ENCODE measurements at places on chromosomes 6 and 20.
A peak's percentile ranks its signal among the peaks of the same experiment; 100 is the strongest.

- DNase-seq: no peak
These were observed 1.4 kb downstream of the PCED1A start for GRCh38 chr20:2838847-2839671.

DNA sequence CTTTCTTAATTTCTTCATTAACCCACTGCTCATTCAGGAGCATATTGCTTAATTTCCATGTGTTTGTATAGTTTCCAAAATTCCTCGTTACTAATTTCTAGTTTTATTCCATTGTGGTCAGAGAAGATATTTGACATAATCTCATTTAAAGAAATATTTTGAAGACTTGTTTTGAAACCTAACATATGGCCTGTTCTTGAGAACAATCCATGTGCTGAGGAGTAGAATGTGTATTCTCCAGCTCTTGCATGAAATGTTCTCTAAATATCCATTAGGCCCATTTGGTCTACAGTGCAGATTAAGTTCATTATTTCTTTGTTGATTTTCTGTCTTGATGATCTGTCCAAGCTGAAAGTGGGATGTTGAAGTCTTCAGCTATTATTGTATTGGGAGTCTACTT lies 251.7 kb downstream of the ALDH8A1 start:
- DNase-seq: no peak

GRCh38 chr6:108846628-108847027 lies 1.6 kb upstream of the ARMC2 start:
- no peak for DNase-seq

DNA sequence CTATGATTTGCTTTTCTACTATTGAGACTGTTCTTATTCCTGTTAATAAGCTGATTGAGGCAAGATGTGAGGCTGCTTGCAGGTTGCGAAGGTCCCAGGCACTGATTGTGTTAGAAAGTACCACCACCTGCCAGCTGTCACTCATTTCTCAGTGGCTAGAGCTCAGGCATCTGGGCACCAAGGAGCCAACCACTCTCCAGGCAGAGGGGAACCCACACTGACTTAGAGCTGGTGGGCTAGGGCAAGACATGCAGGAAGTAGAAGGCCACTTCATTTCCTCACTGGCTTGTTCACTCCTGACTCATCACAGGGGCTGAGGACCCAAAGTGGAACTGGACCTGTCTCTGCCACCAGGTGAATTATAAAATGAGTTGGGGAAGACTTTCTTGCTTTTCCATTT lies 7.8 kb upstream of the DLL1 start:
- DNase-seq: no peak

GRCh38 chr6:73519926-73520687 lies 725 bp downstream of the EEF1A1 start:
- peak; percentile 43 for DNase-seq

DNA sequence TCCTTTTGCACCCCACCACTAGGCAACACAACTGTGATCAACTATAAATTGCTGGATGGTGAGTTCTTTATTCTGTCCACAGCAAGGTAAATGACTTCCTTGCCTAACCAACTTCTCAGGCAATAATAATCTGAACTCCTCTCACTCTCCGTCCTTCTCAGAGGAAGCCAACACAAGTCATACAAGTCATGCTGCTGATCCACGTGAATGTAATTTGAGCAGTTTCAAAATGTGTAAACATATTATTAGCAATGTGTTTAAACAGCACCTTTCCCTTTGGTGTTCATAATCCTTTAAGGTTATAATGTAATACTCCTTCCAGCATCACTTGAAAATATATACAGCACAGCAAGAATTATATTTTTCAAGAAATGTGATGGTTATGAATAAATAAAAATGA lies 127.9 kb downstream of the QRSL1 start:
- DNase-seq: no peak

DNA sequence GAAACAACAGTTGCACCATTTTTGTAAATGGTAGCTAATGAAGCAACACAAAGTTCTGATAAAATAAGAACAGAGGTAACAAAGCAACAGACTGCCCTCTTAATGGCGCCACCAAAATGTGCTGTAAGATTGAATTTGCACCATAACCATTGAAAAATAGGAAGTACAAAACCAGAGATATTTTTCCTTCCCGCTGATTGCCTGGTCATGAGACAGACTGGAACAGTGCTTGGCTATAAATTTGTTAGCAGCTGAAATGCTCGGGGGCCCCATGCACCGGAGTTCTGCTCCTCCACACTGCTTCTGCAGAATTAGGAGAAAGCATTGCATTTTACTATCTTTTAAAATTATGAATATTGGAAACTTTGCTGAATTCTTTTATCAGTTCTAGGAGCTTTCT lies 164.4 kb upstream of the QKI start:
- DNase-seq: no peak

GRCh38 chr6:40717411-40718057 lies 130.4 kb upstream of the LRFN2 start:
- no peak for DNase-seq

GRCh38 chr20:45874576-45874975 lies 6.5 kb upstream of the ZSWIM1 start:
- DNase-seq: no peak

GRCh38 chr6:11185204-11185842 lies 47.1 kb downstream of the NEDD9 start:
- no peak for DNase-seq

GRCh38 chr6:29200767-29201662 lies 30.3 kb downstream of the OR2J2 start:
- DNase-seq: no peak

DNA sequence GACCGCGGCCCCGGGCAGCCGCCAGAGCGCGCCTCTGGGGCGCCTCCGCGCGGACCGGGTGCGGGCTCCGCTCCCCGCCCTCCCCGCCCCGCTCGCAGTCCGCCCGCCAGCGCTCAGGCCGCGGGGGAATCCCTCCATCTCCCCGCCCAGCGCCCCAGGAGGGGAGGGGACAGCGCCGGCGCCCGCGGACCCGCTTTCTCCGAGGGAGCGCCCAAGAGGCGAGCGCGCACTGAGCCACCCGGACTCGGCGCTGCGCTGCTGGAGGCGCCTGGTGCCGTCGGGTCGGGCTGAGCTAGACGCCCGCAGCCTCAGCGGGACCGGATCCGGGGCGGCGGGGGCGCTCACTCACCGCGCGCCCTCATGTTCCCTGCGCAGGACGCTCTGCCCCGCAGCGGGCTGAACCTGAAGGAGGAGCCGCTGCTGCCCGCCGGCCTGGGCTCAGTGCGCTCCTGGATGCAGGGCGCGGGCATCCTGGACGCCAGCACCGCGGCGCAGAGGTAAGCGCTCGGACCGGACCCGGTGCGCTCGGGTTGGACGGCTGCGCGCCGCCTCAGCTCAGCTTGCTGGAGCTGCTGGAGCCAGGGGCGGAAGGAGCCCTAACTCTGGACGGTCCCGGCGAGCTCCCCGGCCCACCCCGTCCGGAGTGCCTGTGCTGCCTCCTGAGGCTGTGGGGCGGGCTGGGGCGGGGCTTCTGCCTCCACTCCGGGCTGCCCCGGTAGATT lies 867 bp downstream of the EBF4 start:
- DNase-seq: no peak

GRCh38 chr20:58459058-58459750 lies 56.0 kb downstream of the APCDD1L start:
- no peak for DNase-seq

DNA sequence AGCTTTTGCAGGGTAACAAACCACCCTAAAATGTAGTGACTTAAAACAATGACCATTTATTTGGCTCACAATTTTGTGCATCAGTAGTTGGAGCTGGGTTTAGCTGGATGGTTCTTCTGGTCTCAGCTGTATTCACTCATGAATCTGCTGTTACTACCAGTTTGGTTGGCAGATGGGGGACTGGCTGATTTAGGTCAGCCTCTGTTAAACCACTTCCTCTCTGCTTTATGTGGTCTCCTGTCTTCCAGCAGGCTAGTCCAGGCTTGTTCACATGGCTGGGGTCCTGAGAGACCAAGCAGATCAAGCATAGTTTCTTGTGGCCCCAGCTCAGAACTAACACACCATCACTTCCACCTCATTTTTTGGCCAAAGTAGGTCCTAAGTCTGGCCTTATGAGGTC lies 67.2 kb upstream of the LAMP5 start:
- DNase-seq: no peak

- DNase-seq: no peak
These were observed 33.6 kb downstream of the APCDD1L start for GRCh38 chr20:58481481-58482021.

GRCh38 chr6:156691018-156691417 lies 86.2 kb upstream of the ARID1B start:
- no peak for DNase-seq

- DNase-seq: no peak
These were observed 139.5 kb upstream of the CDH4 start for GRCh38 chr20:61112515-61112914.

- DNase-seq: no peak
These were observed 31.2 kb downstream of the TNFRSF21 start for GRCh38 chr6:47278545-47278944.

DNA sequence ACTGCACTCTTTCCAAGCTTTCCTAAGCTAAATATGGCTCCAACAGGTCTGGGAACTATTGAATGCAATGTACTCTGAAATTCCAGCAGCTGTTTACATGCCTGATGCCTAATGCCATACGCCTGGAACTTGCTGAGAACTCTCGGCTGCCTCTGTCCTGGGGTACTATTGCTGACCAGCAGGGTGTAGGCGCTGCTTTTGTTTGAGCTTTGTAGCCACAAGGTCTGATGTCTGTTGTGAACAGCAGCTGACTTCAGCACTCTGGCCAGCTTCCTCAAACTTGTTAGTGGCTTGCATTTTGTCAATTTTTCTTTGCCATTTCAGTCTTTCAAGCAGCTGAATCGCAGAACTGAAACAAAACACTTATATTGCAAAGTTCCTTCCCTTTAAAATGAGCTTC lies 26.7 kb downstream of the SAYSD1 start:
- peak; percentile 17 for DNase-seq

DNA sequence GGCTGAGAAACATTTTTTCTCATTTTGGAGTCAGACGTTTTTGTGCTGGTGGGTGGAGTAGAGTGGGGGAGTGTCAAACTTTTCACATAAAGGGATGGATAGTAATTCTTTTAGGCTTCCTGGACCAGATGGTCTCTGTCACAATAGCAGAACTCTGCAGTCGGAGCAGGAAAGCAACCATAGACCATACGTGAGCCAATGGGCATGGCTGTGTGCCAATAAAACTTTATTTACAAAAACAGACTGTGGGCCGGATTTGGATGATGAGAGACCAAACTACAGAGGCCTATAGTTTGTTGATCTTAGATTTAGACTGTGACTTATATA lies 70.8 kb upstream of the SLC22A23 start:
- DNase-seq: no peak

GRCh38 chr6:42095776-42096541 lies 45.6 kb downstream of the TAF8 start:
- DNase-seq: no peak

GRCh38 chr6:2875359-2876191 lies 27.5 kb downstream of the SERPINB9 start:
- no peak for DNase-seq

DNA sequence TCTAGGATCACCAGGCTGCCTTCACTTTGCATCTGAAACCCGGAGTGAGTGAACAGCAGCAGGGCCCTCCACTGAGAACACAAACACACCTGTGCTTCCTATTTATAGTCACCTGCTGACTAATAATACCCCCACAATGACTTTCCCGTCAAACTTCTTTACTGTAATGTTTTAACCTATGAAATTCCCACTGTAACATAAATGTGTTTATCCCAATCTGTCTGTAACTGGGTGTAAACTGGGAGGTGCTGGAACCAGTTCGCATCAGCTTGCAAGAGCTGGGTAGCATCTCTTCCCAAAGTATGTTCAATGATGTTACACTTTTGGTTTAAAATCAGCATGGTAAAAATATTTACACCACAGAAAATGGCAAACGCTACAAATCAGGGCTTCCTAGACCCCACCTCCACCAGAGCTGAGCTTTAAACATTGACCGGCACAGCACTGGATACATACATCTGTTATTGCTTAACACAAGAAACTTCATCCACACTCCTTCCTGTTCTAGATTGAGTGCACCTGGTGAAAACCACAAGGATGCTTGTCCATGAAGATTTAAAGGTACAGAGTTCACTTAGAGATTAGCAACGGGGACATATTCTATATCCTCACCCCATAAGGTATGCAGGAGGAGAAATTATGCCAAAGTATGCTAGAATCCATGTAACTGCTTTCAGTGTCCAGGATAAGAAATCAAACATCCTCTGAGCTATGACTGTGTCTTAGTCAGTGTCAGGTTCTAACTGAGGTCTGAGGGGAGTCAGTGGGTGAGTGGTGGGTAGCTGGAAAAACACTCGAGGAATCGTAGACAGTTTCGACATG lies 79.0 kb downstream of the ALDH8A1 start:
- no peak for DNase-seq

DNA sequence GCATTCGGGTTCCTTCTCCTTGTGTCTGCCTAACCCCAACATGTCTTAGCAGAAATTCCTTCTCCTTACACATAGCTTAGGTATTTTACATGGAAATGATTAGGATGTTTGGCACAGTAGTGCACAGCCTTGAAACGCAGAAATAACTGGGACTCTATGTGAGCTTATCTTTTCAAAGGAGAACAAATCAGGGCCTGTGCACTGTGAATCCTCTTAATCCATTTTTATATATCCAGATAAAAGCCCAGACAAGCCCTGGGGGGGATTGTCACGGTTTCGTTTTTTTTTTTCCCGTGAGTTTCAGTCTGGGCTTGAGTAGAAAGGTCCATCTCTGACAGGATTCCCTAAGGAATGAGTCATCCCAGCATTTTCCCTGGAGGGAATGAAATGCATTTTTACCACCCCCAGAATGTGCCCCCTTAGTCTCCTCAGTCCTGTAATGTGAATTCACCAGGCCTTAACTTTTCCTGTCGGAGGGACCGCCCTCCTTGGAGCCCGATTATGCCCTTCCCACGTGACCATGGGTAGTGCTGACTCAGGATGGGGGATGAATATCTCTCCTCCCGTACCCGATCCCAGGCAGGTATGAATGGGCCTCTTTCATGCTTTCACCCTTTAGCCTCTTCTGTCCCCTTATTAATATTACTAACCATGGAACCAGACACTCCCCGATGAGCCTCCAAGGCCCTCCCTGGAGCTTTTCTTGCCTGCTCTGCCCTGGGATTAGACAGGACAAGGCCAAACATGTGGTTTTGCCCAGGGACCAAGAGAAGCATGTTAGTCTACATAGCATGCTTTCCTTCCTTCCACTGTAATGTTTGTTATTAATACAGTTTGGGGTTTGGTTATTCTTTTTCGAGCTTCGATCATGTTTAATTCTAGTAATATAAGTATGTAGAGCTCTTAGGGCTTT lies 23.9 kb upstream of the NAA20 start:
- DNase-seq: peak; percentile 78

GRCh38 chr6:138343112-138343511 lies 34.6 kb upstream of the SMIM28 start:
- DNase-seq: no peak

GRCh38 chr6:1610497-1611321 lies 994 bp downstream of the FOXC1 start:
- DNase-seq: no peak

DNA sequence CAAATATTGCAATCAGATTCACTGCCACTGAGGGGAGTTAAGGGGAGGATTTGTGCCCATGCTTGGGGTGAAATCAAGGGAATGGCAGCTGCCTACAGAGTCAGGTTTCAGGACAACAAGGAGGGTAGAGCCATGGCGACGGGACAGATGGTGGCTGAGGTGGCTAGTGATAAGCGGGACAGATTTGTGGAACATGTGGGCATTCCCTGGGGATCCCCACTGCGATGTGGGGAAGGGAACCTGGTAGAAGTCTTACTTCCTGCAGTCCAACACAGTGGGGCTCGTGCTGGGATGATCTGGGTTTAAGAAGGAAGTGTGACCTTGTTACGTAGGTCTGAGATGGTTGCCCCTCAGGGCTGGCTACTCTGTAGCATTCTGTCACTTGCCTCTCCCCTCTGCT lies 292.0 kb upstream of the JARID2 start:
- no peak for DNase-seq

Measured in non-pigmented ciliary epithelial cell (primary cell).